ENCODE measurements at places on chromosomes 1 and 21. TPM values are rescaled to one million over a fixed set of nuclear protein-coding genes. Genes with fewer than 3 reads are reported as not detected.
A peak's percentile ranks its signal among the peaks of the same experiment; 100 is the strongest.

E2F2 gene
- 0.78 TPM for total RNA-seq

SLC16A4 gene
- total RNA-seq: 5.8 TPM

S100A12 gene
- 4.1 TPM for total RNA-seq

EXTL1 gene
- 2.3 TPM for total RNA-seq

TPTE gene
- not detected for total RNA-seq

CCDC185 gene
- not detected for total RNA-seq

ZNF683 gene
- not detected for total RNA-seq

GRCh38 chr1:6596886-6597776, 5.5 kb downstream of the KLHL21 start:
- no peak for DNase-seq

DNA sequence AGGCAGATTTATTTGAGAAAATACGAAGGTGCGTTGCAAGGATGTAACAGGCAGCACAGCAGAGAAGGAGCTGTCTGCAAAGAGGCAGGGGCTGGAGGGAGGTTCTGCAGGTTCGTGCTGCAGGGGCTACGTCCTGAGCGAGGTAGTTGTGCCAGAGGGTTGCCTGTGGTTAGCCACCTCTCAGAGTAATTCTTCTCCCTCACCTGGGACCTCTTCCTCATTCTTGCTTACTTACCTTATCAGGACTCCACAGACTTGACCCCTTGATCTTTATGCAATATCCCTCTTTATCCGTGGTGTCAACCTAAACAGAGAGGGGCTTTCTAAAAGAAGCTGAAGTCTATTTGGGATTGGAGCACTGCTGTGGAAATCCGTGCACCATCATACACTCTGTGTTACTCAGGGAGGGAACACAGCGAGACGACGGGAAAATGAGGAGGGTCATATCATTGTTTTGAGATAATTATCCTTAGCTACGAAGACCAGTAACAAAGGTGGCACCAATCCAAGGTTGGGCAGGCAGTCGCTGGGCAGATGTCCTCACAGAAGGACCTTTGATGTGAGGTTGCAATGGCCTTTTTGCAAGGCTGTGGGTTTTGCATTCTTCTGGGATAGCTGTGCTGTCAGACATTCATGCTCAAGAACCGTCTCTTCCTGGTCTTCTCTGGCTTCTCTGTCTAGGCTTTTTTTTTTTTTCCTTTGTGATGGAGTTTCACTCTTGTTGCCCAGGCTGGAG, 82.8 kb downstream of the WDR4 start:
- no peak for DNase-seq

GRCh38 chr1:229557200-229557850, 1.2 kb downstream of the ABCB10 start:
- DNase-seq: no peak

DNA sequence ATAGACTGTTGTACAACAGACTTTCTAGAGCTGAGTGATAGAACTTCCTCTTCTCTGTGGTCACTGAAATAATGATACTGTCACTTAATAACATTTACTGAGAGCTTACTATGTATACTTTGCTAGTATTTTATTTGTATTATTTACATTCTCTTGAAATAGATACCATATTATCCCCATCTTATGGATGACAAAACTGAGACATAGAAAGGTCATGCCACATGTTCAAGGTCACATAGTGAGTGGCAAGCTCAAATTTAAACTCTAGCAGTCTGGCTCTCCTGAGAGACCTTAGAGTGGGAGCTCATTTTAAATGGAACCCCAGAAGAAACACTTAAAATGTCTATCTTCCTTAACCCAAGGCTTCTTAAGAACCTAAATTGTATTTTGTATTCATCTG, 266.6 kb upstream of the CAMK1G start:
- DNase-seq: no peak

- DNase-seq: no peak
These were observed 125.3 kb downstream of the LTN1 start for GRCh38 chr21:28867401-28867800.

- no peak for DNase-seq
These were observed 150.9 kb downstream of the GRIK3 start for GRCh38 chr1:36883315-36883949.

- no peak for DNase-seq
These were observed 176.7 kb downstream of the OLFM3 start for GRCh38 chr1:101820071-101820470.

DNA sequence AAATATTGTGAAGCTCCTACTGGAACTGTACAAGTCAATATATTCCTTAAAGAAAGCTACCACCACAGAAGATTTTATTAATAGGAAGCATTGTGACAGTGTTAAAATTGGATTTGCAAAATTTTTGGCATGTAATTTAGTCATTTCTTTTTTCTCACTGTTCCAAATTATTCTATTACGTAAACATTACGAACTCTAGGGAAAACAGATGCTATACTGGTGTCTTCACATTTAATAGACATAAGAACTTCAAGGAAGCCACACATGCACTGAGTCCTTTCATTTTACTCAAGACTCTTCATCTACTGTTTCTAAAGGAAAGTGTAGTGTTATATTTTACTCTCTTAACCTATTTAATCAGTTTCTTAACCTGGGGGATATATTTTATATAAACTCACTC, 135.4 kb downstream of the HMCN1 start:
- DNase-seq: no peak

GRCh38 chr1:215418876-215419447, 148.1 kb upstream of the KCTD3 start:
- DNase-seq: no peak

- no peak for DNase-seq
These were observed 14.1 kb upstream of the KLHDC8A start for GRCh38 chr1:205370780-205371179.

DNA sequence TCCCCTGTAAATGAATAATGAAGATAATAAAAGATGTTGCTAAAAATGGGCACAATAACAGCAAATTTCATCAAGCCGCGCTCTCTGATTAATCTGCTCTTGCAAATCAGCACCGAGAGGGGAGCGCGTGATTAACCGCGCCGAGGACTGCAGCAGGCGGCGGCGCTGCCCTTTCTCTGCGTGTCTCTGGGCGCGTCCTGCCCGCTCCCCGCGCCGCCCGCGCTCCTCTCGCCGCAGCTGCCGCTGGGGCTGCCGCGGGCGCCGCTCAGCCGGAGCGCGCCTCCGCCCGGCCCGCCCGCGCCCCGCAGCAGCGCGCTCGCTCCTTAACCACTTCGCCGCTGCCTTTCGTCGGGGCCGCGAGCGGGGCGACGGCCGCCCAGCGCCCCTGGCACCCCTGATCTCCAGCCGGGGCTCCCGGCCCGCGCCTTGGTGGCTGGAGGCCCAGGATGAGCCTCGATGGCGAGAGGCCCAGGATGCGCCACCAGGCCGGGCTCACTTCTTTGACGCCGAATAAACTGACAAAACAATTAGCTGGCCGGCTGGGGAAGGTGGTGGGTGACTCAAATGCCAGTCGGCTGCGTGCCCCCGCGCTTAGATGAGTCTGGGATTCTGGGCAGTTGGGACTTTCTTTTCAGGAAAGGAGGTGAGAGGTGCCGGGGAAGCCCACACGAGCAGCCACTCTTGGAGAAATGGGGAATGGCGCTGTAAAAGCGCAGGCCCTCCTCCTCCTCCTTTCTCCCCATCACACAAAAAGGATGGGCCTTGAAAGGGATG, 221.4 kb upstream of the PKN2 start:
- DNase-seq: peak; percentile 64

GRCh38 chr1:207831517-207832327, 79.2 kb downstream of the CD34 start:
- DNase-seq: no peak

GRCh38 chr1:243542739-243543415, 287.0 kb downstream of the SDCCAG8 start:
- no peak for DNase-seq

- no peak for DNase-seq
These were observed 256.8 kb downstream of the KAZN start for GRCh38 chr1:14855268-14855667.

DNA sequence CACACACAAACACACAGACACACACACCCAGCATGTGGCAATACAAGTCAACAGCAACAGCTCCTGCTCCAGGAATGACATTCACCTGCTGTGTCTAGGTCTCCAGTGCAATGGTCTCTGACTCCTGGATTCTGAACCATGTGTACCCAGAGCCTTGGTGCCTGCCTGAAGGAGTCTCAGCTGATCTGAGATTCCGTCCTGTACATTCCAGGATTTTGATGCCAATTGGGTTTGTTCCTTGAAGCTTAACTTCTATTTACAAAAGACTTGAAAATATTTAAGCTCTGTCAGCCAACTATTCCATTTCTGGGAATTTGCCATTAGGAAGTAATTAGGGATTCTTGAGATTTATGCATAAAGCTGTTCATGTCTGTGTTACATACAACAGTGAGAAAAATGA, 85.4 kb upstream of the LRRC8D start:
- DNase-seq: no peak

DNA sequence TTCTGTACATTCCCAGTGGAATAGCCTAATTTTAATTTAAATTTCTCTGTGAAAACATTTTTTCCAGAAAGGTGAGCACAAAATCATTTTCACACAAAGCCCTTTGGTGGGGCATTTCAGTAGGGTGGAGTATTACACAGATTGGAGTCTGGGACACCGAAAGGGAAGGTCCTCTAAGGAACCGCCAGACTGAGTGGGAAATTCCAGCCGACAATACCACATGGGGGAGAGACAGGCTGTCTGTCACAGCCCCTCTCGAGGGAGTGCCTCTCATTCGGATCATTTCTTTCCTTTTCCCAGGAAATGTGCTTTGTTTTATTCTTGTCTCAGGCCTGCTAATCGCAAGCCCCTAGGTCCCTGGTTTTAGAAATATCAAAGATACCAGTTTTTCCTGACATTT, 150.6 kb upstream of the HOOK1 start:
- no peak for DNase-seq

- no peak for DNase-seq
These were observed 579.2 kb upstream of the ADGRL2 start for GRCh38 chr1:81221564-81221963.

GRCh38 chr1:78737241-78737640, 87.6 kb downstream of the IFI44 start:
- no peak for DNase-seq

DNA sequence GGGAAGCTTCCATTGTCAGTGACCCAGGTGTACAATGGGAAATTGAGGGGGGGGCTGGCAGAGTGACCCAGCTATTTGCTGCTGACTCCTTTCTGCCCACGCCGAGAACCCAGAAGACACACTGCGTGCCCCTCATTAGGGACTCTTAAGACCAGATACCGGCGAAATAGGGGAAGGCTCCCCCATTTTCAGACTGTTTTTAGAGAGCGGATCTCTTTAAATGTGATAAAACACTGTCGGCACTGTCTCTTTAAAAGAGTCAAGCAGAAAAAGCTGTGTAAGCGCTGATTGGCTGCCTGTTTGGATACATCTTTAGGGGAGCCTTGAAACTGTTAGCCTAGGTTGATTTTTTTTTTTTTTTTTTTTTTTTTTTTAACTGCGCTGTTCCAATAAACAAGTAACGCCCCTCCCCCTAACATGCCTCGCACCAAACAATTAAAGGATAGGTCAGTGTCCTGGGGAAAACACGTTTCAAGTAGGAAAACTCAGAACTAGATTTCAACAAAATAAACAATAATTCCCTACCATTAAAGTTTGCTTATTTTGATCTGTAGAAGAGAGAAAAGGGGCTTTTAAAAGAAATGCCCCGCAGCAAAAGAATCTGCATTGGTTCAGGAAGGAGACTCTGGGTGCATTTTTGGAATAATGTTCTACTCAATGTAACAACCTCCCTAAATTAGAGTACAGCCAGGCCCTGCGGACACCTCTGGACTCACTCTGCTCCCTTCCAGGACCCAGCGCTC, 1.4 kb upstream of the SSBP3 start:
- peak; percentile 28 for DNase-seq

DNA sequence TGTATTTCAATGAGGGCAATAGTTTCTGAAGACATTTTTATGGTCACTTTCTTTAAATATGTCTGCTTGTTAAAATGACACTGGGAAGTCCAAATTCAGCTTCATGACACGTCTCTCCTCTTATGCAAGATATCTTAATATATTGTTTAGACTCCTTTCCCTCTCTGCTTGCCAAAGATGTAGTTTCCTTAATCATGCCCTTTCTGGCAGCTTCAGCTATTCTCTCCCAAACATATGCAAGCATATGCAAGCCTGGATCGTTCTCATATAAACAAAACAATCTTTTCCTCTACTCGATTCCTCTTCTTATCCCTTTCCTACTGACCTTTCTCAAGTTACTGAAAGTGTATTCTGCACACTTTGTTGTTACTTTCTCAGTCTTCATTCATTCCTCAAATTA, 372.2 kb downstream of the PTBP2 start:
- no peak for DNase-seq

- peak; percentile 2 for DNase-seq
These were observed 709.9 kb upstream of the ADGRL4 start for GRCh38 chr1:79716447-79716846.

DNA sequence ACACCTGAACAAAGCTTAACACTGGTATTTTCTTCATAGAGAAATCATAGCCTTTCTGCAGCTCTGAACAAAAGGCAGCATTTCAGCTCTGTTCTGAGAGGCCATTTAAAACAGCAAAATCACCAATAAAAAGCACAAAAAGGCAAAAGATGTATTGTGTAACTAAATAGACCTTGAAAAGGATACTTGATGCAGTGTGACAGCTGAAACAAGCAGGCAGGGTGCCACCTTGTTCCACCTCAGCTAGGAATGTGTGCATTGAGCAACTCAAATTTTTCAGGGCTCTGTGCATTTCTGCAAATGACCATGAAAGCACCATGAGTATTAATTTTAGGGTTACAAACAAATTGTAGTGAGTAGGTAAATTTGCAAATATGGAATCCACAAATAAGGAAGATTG, 65.8 kb downstream of the RHOU start:
- no peak for DNase-seq

DNA sequence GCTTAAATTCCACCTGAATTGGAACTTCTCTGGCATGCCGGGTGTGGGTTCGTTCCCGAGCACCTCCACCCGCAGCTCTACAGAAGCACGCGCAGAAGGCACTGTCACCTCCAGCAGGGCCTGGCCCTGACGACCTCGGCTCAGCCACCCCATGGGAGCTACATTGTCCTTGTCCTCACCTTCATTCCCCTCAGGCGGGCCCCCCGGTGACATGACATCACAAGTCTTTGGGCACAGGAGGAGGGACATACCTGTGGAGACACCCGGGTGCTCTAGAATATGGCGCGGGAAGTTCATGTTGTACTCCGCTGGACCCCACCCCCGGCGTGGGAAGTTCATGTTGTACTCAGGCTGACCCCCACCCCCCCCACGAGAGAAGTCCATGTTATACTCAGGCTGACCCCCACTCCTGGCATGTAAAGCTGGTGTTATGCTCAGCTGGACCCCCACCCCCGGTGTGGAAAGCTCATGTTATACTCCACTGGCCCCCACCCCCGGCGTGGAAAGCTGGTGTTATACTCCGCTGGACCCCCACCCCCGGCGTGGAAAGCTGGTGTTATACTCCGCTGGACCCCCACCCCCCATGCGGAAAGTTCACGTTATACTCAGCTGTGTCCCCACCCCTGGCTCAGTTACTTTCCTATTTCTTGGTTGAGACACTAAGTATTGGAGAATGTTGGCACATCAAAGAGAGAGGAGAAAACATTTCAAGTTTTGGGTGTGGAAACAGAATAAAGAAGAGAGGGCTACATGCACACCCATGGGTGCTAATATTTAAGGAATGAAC, 37.6 kb downstream of the UMODL1 start:
- DNase-seq: no peak

Data from occipital lobe (tissue), 3 donors.